ENCODE measurements at places on chromosomes 6 and 20.

- DNase-seq: no peak
Measured at GRCh38 chr6:321158-321438, 28.8 kb downstream of the DUSP22 start.

DNA sequence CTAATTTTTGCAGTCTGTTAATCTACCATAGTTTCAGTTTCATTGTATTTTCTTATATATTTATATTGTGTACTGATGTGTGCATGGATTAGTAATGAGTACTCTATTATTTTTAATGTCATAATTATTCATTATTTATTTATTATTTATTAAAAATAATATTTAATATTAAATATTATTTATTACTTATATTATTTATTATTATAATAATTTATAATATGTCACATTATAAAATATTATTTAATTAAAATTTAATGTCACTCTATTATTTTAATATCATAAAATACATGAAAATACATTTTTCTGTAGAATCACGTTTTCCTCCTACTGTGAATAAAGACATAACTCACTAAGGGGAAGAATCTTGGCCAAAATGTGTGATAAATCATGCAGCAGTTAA lies 30.5 kb downstream of the POM121L2 start:
- no peak for DNase-seq

DNA sequence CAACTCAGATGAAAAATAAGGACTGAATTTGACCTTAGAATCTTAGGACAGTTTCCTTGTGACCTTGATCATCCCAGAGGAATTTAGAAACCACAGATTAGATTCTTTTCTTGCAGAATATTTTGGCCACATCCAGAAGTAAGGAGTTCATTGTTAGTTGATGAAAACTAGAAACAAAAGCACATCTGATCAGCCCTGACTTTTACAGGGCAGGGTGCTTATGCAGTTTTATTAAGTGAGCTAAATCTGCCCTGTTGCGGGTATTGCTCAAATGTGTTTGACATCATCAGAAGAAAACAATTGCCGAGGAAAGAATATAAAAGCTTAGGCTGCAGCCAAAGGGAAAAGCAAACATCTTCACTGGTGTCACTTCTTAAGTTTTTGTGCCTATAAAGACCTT lies 100.8 kb downstream of the MTFR2 start:
- DNase-seq: no peak

- DNase-seq: peak; percentile 43
Measured at GRCh38 chr20:63553251-63553932, 567 bp upstream of the FNDC11 start.

- DNase-seq: no peak
Measured at GRCh38 chr6:54132587-54132986, 21.3 kb downstream of the MLIP start.

DNA sequence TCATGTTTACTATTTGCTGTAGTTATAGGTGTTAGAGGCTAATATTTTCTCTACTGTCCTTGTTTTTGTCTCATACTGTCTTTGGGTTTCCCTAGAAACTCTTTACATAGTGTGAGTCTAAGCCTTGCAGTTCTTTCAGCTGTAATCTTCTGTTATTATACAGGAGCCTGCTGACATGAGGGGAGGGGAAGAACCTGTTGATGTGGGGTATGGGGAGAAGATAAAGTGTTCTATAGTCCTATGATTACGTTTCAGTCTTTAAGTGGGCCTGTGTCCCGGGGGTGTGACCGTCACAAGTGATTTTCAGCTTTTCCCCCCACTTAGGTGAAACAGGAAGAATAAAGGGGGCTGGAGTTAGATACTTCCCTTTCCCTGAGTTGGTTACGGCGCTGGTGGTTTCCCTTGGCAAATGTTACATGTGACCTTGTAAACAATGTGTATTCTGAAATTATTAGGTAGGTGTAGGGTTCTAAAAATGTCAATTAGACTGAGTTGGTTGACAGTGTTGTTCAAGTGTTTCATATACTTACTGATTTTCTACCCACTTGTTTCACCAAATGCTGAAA lies 41.3 kb downstream of the REV3L start:
- DNase-seq: no peak

Measured in SHP77 (cell line).